GM04503 (cell line): ENCODE measurements at places on chromosomes 2 and 18.
A peak's percentile ranks its signal among the peaks of the same experiment; 100 is the strongest.

DNA sequence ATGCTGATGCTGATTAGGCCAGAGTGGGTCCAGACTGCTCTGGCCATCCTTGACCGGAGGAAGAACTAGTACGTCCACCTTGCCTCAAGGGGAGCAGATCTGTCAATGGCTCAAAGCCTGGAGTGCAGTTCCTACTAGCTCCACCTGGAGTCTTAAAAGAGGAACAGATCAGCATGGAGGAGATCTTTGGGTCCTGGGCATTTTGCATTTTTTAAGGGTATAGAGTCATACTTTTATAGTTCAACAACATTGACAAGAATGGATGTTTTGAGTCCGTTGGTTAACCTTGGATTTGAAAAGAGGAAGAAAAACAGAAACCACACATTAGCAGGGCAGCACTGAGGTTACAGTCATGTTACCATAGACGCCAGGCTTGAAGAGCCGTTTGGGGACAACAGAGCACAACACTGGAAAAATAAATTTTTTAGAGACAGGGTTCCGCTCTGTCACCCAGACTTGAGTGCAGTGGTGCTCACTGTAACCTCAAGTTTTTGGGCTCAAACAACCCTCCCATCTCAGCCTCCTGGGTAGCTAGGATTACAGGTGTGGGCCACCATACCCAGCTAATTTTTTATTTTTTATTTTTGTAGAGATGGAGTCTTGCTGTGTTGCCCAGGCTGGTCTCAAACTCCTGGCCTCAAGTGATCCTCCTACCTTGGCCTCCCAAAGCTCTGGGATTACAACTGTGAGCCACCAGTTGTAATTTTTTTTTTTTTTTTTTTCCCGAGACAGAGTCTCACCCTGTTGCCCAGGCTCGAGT is 78.5 kb downstream of the PRKCE start:
- no peak for DNase-seq

DNA sequence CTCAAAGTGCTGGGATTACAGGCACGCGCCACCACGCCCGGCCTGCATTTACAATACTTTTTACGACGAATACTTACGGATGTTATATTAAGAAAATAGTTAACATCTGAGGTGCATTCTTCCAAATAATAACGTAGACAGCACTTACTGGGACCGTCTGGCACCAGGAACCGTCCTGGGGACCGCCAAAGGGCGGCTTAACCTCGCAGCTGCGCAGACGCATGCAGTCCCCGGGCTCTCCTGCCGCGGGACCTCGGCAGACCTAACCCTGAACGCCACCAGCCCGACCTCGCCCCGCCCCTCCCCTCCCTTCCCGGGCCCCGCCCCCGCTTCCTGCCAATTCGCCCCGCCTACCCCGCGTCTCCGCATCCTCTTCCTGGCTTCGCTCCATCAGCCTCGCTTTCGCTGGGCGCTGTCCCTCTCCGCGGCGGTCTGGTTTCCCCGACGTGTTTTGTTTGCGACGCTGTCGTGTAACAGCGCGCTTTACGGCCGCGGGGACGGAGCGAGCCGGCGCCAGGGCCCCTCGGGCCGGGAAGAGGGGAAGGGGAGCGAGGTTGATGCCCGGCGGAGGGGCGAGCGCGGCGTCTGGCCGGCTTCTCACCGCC is at the start of gene CNOT11:
Gene CNOT11, plus strand, starts transcription at position 479 of the 605 bp plus-strand sequence. Its CDS starts 79 bp downstream, at position 558.
- DNase-seq: peak; percentile 84

DNA sequence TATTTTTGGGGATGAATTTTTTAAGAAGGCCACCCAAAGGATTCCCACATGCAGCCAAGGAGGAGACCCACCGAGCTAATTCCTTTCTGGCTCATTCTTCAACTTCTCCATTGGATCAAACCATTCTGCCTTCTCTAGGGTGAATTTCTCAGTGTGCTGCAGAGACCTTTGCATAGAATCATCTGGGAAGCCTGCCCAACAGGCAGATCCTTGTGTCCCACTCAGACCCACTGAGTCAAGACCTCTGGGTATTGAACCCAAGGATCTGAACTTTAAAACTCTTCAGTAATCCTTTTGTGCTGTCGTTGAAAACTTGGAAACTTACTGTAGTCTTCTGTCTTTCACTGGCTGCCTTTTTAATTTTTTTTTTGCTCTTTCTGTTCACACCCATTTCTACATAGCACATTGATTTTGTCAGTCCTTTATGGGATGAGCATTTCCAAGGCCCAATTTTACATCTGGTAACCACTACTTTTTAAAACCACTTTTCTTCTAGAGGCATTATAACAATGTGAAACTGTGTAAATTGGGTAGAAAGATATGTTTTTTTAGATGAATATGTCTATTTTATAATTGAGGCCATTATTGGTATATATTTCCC is 120.2 kb downstream of the TSN start:
- no peak for DNase-seq

DNA sequence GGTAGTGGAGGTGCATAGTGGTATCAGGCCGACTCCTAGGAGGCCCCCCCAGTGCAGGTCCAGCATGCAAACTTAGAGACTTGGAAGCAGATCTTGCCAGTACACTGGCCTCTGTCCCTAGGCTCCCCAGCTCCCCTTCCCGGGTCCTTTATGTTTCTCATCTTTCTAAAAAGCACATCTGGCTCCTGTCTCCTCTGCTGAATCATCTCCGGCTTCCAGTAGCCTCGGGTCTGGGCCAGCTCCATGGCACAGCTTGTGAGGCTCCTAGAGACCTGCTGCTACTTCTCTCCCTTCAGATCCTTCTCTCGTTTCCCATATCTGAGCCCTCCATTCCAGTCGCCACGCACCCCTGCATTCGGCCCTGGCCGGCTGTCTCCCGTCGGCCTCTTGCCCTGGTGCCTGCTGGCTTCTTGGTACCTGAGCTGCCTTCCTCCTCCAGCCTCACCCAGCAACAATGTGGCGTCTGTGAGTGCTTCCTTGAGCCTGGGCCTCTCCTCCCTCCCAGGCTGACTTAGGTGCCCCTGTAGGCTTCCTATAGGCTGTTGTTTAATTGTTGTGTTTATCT is 6.6 kb downstream of the TRAF3IP1 start:
- DNase-seq: no peak

GRCh38 chr2:96771796-96772618 is 11.3 kb downstream of the CNNM4 start:
- no peak for DNase-seq
